ENCODE measurements at places on chromosomes 3 and 15.

- no peak overlapping the region for H3K4me3 ChIP-seq
- ATAC-seq: no peak
- no peak overlapping the region for H3K27ac ChIP-seq
- peaks cover 5% of the 10 kb centered on the region for H3K4me1 ChIP-seq
Observed at GRCh38 chr3:108013141-108014055, 77.4 kb downstream of the CD47 start.

- ATAC-seq: no peak
- peaks cover 35% of the 10 kb centered on the region for H3K27me3 ChIP-seq
- no peaks in the 10 kb centered on the region for H3K36me3 ChIP-seq
- H3K4me1 ChIP-seq: peaks cover 6% of the 10 kb centered on the region
- no peak overlapping the region for H3K27ac ChIP-seq
Observed at GRCh38 chr3:8767667-8768363, 1.6 kb downstream of the OXTR start.

DNA sequence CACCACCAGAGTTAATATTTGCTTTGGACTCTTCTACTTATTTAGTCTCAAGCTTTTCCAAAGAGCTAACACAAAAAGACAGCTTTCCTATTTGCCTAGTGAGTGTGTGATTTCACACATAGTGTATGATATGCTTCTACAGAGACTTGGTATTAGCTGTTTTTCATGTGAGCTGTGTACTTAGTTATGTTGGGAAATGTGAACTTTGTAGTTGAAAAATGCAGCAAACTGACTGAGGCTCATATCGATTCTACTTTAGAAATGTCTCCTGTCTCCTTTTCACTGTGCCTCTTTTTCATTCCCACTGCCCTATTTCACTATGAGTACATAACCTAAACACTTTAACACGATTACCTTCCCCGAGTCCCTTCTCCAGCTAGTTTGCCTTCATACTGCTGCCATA is 136.5 kb downstream of the ALCAM start:
- H3K27ac ChIP-seq: no peak overlapping the region
- no peaks in the 10 kb centered on the region for H3K27me3 ChIP-seq
- H3K36me3 ChIP-seq: no peaks in the 10 kb centered on the region
- no peak for ATAC-seq
- no peak overlapping the region for H3K4me3 ChIP-seq
- H3K4me1 ChIP-seq: no peaks in the 10 kb centered on the region

DNA sequence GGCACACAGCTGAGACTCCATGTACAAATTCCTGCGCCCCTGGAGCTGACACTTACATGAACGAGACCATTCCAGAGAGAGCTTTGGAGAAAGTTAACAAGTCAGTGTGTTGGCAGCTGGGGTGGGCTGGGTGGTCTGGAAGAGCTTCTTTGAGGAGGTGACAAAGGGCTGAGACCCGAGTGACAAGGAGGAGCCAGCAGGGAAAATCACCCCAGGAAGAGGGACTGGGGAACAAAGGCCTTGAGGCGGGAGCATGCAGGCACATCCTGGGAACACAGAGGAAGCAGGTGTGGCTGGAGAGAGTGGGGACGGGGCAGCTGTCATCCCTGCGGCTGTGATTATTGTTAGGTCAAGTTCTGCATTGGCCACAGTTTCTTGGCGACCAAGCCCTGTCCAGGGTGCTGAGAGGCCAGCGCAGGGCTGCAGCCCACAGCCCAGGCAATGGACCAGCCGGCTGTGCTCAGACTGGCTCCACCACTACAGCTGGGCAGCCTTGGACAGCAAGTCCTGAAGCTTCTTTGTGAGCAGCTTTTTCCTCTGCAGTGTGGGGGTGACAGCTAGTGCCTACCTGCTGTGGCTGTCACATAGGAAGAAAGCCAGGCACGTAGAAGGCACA is 34.2 kb upstream of the PRR23E start:
- no peak overlapping the region for H3K4me3 ChIP-seq
- H3K36me3 ChIP-seq: no peaks in the 10 kb centered on the region
- no peak for ATAC-seq
- H3K27ac ChIP-seq: no peak overlapping the region
- no peaks in the 10 kb centered on the region for H3K4me1 ChIP-seq
- H3K27me3 ChIP-seq: no peaks in the 10 kb centered on the region

- ATAC-seq: no peak
- no peaks in the 10 kb centered on the region for H3K36me3 ChIP-seq
- no peak overlapping the region for H3K4me3 ChIP-seq
Observed at GRCh38 chr3:192186498-192186897, 540.8 kb downstream of the FGF12 start.

DNA sequence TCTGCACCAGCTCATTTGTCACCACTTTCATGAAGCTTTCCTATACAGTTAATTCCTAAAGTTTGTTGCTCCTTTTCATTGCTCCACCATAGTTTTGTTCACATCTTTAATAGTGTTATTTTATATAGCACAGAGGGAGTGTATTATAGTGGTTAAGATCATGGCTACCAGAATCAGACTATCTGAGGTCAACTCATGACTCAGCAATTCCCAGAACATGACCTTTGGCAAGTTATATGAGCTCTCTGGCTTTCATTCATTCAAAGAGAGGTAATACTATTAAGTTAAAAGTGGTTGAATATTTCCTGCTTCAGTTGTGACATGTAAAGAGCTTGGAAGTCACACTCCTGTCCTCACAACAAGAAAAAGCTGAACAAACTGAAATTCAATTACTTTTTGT is 1073.5 kb downstream of the NAALADL2 start:
- no peak overlapping the region for H3K4me3 ChIP-seq
- H3K27me3 ChIP-seq: no peaks in the 10 kb centered on the region
- no peaks in the 10 kb centered on the region for H3K36me3 ChIP-seq
- ATAC-seq: no peak

- H3K36me3 ChIP-seq: no peaks in the 10 kb centered on the region
- H3K4me3 ChIP-seq: no peak overlapping the region
- H3K27ac ChIP-seq: peak overlapping the region; percentile 20
- no peak for ATAC-seq
Observed at GRCh38 chr3:178966299-178967176, 105.1 kb downstream of the ZMAT3 start.

- no peak overlapping the region for H3K27ac ChIP-seq
- peaks cover 5% of the 10 kb centered on the region for H3K36me3 ChIP-seq
- no peak overlapping the region for H3K4me3 ChIP-seq
- H3K27me3 ChIP-seq: no peaks in the 10 kb centered on the region
Observed at GRCh38 chr15:32967521-32967920, 227.0 kb downstream of the FMN1 start.

DNA sequence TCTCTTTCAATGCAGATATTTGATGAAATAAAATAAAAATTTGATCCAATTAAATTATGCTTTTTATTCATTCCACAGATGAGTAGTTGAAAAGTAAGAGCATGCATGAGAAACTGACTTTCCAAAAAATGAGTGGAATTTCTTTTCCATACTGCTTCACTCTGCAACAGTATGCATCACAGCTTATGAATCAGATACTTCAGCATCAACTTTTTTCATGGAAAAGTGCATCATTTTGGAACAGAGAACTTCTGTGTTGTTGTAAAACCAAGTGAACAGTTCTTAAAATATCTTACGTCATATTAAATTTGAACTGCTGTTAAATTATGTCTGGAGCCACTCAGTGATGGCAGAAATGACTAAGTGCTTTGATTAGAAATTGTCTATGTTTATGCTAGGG is 16.7 kb upstream of the SLC7A14 start:
- H3K4me3 ChIP-seq: no peak overlapping the region
- no peaks in the 10 kb centered on the region for H3K4me1 ChIP-seq
- ATAC-seq: no peak
- H3K27ac ChIP-seq: no peak overlapping the region

DNA sequence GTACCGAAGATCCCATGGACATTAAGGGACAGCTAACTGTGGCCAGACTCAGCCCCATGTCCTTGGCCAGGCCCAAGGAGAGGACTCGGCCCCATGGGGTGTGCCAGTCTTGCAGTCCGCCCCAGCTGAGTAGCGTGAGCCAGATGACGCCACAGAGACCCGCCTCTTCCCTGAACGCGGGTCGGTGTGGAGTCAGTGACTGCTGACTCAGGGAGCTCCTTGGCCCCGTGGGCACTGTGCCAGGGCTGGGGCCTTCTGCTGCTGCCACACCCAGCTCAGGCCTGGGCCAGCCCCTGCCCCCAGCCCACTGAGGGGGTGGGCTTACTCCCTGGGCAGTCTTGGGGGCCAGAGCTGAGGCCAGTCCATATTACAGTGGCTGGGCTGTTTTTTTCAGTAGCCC is 52.8 kb downstream of the PLXNA1 start:
- ATAC-seq: no peak
- H3K4me3 ChIP-seq: no peak overlapping the region
- peaks cover 10% of the 10 kb centered on the region for H3K36me3 ChIP-seq
- no peak overlapping the region for H3K27ac ChIP-seq

DNA sequence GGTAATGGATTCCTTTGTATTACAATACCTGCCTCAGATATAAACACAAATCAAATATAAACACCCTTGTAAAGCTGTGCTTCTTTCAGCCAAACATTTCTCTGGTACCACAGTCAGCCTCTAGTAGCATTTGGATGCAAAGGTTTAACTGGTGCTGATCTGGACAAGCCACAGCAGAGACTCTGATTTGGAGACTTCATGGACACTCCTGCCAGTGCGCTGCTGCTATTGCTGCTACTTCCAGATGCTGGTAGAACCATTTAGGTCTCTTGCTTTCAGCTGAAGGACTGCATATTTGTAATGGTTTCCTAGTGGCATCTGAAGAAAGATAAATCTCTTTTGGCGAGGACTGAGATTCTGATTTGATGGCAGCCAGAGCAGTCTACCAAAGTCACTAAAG is 36.9 kb downstream of the NCK1 start:
- no peak for ATAC-seq
- no peak overlapping the region for H3K27ac ChIP-seq
- peaks cover 44% of the 10 kb centered on the region for H3K4me1 ChIP-seq
- H3K4me3 ChIP-seq: peak overlapping the region; percentile 44
- peaks cover 40% of the 10 kb centered on the region for H3K36me3 ChIP-seq
- H3K27me3 ChIP-seq: no peaks in the 10 kb centered on the region

GRCh38 chr3:194121891-194122631 is 13.9 kb upstream of the HES1 start:
- H3K4me1 ChIP-seq: peaks cover 7% of the 10 kb centered on the region
- H3K27ac ChIP-seq: no peak overlapping the region
- peak; percentile 19 for ATAC-seq
- peaks cover 35% of the 10 kb centered on the region for H3K27me3 ChIP-seq
- no peak overlapping the region for H3K4me3 ChIP-seq
- no peaks in the 10 kb centered on the region for H3K36me3 ChIP-seq

- ATAC-seq: no peak
- no peaks in the 10 kb centered on the region for H3K4me1 ChIP-seq
- H3K4me3 ChIP-seq: no peak overlapping the region
- H3K27ac ChIP-seq: no peak overlapping the region
Observed at GRCh38 chr15:57427367-57427821, 51.1 kb downstream of the CGNL1 start.

- no peaks in the 10 kb centered on the region for H3K4me1 ChIP-seq
- no peaks in the 10 kb centered on the region for H3K36me3 ChIP-seq
- H3K27ac ChIP-seq: no peak overlapping the region
- peaks cover 27% of the 10 kb centered on the region for H3K27me3 ChIP-seq
Observed at GRCh38 chr3:195021692-195022091, 249.3 kb downstream of the XXYLT1 start.

DNA sequence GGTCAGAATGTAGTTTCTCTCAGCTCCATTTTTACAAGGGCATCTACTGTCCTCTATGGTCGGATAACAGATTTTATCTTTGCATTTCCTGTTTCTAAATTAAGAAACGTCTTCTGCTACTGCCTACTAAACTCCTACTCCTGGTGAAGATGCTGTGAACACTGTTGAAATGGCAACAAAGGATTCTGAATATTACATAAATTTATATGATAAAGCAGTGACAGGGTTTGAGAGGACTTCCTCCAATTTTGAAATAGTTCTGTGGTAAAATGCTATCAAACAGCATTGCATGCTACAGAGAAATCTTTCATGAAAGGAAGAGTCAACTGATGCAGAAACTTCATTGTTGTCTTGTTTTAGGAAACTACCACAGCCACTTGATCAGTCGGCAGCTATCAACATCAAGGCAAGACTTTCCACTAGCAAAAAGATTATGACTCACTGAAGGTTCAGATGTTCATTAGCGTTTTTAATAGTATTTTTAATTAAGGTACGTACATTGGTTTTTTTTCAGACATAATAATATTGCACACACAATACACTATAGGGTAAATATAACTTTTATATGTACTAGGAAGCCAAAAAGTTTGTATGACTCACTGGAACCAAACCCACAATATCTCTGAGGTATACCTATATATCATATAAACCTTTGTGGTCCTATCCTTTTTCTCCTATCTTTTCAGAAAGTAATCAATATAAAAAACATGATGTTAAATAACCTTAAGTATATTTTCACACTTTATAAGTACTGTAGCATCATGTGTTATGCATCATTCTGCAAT is 156.1 kb downstream of the STAG1 start:
- no peaks in the 10 kb centered on the region for H3K27me3 ChIP-seq
- H3K36me3 ChIP-seq: peaks cover 25% of the 10 kb centered on the region
- no peak overlapping the region for H3K27ac ChIP-seq
- no peak overlapping the region for H3K4me3 ChIP-seq

DNA sequence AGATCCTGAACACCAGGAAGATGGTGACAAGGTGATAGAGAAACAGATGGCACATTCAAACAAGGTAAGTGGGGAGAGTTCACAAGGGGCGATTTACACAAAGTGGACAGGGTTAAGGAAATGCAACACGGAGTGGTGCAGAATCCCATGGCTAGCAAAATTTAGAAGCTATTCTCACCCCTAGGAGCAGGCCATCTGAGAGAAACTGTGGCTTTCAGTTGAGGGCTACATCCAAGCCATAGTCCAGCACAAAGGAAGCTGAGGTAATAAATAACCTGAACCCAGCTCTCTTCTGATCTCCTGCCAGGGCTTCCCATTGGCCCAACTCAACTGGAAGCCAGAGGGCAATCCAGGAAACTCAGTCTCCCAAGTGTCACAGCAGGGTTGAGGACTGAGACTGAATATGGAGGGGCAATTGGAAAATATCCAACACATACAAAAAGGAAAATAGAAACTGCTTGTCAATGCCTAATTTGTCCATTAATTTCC is 1.2 kb upstream of the ZNF445 start:
- H3K4me3 ChIP-seq: peak overlapping the region; percentile 89
- H3K27me3 ChIP-seq: no peaks in the 10 kb centered on the region
- H3K27ac ChIP-seq: no peak overlapping the region
- ATAC-seq: no peak
- H3K4me1 ChIP-seq: peaks cover 6% of the 10 kb centered on the region

- H3K27me3 ChIP-seq: peaks cover 7% of the 10 kb centered on the region
- no peak overlapping the region for H3K27ac ChIP-seq
- no peaks in the 10 kb centered on the region for H3K36me3 ChIP-seq
- no peak overlapping the region for H3K4me3 ChIP-seq
Observed at GRCh38 chr15:59340325-59340724, 32.3 kb downstream of the MYO1E start.

Measured in activated T-helper 17 cell treated with anti-CD3 and anti-CD28 coated beads, Interleukin-2, amount 50 U/mL, for 72 hours (primary cell).